ENCODE measurements at places on chromosomes 3 and 15. TPM values are rescaled to one million over a fixed set of nuclear protein-coding genes. Genes with fewer than 3 reads are reported as not detected.

Gene CLEC3B
- total RNA-seq: 70.8 TPM

Gene LRRIQ4
- total RNA-seq: not detected

DNA sequence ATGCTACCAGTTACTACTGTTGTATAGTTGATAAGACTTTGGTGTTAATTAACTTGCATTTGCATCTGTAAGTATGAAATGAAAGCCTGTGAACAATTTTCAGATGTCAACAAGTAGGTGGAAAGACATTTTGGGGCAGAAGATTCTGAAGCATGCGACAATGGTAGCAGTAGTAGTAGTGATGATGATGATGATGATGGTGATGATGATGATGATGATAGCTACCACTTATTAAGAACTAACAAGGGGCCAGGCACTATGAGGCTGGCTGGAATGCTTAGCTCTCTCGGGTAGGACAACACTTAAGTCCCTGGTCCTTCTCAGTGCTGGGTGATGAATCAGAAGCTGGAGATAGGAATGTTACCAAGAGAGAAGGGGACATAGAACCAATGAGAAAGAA lies 333.4 kb upstream of the IL12A start:
- DNase-seq: no peak

GRCh38 chr15:89301304-89302089 lies 33.1 kb downstream of the POLG start:
- DNase-seq: no peak

- DNase-seq: no peak
These were observed 34.8 kb downstream of the PDHB start for GRCh38 chr3:58398669-58399333.

DNA sequence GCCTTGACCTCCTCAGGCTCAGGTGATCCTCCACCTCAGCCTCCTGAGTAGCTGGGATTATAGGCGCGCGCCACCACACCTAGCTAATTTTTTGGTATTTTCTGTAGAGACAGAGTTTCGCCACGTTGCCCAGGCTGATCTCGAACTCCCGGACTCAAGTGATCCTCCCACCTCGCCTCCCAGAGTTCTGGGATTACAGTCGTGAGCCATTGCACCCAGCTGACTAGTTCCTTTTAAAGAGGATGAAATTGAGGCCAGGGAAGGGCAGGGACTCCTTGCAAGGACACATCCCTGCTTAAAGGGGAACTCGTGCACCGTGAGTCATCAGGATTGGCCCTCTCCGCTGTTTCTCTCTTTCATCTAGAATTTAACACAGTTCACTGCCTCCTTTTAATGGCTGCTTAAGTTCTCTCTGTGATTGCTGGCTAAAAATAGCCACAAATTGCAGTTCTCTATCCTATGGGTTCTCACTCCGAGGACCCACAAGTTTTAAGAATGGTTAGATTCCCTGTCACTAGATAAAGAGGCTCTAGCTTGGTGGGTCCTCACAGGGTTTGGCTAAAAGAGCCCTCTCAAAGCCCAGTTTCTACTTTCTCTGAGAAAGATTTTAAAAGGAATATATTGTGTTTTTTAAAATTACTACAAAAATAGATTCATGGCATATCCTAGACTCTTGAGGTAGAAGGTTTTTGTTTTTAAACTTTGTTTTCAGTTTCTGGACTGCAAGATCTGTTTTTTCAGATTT lies 1.4 kb downstream of the CRTAP start:
- peak; percentile 76 for DNase-seq

DNA sequence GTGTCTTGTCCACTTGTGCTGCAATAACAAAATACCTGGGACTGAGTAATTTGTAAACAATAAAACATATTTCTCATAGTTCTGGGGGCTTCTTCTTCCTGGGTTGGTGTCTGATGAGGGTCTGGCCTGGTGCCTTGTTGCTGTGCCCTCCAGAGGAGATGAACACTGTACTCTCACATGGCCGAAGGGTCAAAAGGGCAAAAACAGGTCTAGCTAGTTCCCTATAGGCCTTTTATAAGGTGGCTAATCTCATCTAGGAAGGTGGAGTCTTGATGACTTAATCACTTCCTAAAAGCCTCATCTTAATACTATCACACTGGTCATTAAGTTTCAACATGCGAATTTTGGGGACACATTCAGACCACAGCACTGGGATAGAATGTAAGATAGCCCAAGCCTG lies 228.4 kb downstream of the TLE3 start:
- DNase-seq: no peak

DNA sequence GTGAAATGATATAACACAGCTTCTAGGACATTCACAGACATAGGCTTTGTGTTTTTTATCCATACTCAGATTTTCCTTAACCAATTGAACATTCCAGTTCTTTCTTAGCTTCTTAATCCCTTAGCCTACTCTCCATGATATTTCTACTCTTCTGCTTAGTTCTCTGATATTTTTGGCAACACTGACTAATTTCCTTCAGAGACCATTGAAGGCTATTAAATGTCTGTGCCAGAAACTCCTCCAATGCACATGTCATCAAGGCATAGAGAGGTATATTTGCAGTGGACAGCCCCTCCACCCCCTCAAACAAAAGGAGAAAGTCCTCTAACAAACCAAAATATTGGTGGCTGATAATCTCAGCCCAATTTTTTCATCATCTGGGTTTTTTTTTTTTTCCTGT lies 105.9 kb upstream of the TSC22D2 start:
- DNase-seq: no peak

GRCh38 chr3:197035577-197035976 lies 6.0 kb upstream of the MELTF start:
- DNase-seq: no peak

- peak; percentile 67 for DNase-seq
These were observed 5.8 kb upstream of the TUSC2 start for GRCh38 chr3:50333744-50334328.

DNA sequence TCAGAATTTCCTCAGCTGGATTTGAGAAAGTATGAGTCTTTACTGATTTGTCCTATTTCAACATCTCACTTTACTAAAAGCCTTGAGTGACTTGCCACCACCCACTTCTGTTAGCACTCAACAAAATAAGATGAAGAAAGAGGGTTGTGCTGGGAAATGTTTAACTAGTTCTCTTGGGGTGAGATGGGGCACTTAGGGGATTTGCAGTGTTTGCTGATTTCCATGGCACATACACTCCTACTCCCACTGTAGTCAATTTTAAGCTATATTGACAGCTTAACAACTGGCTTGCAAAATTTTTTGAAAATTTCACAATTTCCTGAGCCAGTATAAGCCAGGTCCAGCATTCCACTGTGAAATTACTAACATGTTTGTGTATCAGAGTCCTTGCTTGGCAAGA lies 463.1 kb upstream of the ARHGEF26 start:
- DNase-seq: no peak

All from Right ventricle myocardium inferior (tissue), 1 donor.